H7 (cell line): ENCODE measurements at places on chromosomes 2 and 18.

DNA sequence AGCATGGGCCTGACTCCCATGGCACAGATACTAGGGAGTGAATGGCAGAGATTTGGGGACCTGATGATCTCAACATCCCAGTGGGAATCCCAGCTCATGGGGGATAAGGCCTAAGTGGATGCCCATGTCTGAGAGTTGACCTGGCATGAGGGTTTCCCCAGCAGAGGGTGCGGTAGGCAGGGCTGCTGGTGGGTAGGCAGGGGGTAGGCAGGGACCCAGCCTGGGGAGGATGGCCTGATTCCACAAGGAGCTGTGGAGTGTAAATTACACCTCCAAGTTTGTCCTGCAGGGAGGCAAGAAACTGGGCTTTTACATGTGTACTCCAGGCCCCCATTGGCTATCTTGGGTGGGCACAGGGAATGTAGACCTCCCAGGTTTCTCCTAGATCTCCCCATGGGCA is 46.9 kb downstream of the INPP5D start:
- DNase-seq = no peak

DNA sequence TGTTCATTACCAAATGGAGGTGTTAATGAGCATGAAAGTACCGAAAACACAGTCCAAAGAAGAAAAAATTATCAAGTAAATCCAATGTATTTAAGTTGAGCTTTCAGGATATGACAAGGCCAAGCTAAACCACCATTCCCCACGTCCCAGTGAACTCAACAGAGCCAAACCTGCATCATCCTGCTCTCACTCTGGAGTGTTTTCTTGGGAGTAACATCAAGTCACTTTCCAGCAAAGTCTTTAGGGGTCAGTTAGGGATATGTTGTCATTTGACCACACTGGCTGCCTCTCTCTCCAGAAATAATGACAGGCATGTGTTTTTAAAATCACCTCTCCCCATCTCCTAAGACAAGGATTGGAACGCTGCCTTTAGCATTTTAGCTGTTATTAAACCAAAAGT is 140.5 kb downstream of the SRBD1 start:
- no peak for DNase-seq

- no peak for DNase-seq
Measured at GRCh38 chr2:236626391-236627150, 56.9 kb downstream of the ACKR3 start.

DNA sequence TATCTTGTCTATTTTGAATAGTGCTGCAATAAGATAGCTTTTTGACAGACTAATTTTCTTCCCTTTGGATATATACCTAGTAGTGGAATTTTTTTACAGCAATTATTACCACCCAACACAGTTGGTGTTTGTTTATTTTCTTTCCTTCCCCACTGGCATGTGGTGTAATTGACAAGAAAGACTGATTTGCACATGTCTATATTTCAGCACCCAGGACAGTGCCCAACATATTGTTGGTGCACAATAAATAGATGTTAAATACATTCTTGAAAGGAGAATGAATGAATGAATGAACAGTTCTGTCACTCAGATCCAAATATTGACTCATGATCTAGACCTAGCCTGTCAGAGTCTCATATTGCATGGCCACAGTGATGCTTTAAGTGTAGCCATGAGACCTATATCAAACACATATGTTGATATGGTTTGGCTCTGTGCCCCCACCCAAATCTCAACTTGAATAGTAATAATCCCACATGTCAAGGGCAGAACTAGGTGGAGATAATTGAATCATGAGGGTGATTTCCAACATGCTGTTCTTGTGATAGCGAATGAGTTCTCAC is 538.2 kb downstream of the NYAP2 start:
- DNase-seq = no peak

DNA sequence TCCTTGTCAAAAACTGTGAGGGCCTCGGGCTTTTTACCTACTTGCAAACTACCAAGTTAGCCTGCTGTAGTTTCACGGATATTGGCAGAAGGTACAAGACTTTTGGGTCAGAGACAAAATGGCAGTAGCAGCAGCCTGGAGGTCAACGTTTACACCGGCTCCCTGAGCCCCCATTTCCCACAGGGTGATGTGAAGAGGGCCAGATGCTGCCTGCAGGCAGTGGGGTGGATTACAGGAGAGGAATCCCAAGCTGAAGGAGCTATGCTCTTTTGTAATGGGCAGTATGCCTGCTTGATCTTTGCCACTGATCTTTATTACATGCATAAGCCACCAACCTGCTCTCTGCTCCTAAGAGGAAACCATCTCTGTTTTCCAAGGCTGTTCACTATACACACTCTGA is 29.5 kb upstream of the SP5 start:
- DNase-seq = peak; percentile 60

- DNase-seq = no peak
Measured at GRCh38 chr2:118122594-118123281, 34.5 kb downstream of the INSIG2 start.

GRCh38 chr2:219253753-219254589 is at the start of gene TUBA4A:
TSS of gene TUBA4A (minus strand) at chr2:219253918. CDS start at chr2:219253858, 60 bp downstream.
- peak; percentile 100 for DNase-seq

GRCh38 chr2:134736167-134736880 is 17.5 kb upstream of the TMEM163 start:
- DNase-seq = no peak

GRCh38 chr2:226098861-226099745 is 699.6 kb downstream of the NYAP2 start:
- no peak for DNase-seq

DNA sequence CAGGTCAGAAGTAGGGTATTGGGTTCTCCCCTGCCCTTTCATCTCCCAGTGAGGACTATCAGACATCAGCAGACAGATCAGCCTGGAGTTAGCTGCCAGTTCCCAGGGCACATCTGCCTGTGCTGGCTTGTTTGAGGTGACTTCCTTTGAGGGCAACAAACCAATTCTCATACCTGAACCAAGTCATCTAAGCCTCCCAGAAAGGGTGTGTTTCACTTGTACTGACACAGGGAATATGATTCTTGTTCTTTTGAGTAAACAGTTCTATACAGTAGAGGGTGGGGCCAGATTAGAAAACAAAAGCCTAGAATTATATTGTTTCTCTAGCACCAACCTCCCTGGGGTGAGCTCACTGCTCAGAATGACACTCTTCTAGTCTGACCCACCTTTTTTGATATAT is 591.9 kb downstream of the SLC4A3 start:
- DNase-seq = no peak

DNA sequence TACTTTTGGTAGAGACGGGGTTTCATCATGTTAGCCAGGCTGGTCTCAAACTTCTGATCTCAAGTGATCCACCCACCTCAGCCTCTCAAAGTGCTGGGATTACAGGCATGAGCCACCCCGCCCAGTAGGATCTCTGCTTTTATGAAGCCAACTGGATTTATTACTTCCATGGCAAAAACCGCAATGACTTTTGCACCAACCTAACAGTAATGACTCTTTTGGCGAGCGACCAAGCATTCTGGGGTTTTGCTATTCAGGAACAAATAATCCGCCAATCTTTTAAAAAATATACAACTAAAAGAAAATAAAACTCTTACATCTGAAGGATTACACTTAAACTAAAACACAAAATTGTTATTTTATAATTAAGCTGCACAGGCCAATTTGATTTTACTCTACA is 260.6 kb downstream of the ZEB2 start:
- DNase-seq = no peak

DNA sequence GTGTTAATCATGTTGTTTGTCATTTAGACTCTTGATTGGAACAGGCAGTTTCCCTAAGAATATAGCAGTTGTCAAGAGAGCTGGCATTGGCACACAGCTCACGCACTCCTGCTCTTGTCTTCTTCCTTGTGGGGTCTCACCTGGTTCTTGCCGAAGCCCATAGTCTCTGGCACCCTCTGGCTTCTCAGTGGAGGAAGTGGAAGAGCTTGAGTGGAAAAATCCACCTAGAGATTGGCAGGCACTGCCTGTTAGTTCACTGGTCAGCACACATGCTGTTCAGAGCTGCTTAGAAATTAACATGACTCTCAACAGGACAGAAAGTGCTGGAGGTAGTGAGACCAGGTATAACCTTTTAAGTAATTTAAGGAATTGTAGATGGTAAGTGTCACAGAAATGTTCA is 28.3 kb downstream of the SCTR start:
- no peak for DNase-seq

DNA sequence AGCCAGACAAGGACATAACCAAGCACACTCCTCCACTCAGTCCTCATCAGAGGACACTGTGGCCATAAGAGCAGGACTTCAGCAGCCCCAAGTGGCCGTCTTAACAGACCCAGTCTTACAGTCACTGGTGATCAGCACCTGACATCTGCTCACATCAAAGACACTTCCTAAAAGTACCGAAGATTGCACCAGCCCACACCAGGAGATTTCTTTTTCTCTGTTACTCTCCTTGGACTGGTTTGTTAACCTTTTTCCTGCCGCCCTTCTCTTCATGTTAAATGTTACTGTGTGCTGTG is 44.1 kb downstream of the MRPS5 start:
- DNase-seq = no peak

- no peak for DNase-seq
Measured at GRCh38 chr18:6024745-6025248, 129.5 kb upstream of the TMEM200C start.

DNA sequence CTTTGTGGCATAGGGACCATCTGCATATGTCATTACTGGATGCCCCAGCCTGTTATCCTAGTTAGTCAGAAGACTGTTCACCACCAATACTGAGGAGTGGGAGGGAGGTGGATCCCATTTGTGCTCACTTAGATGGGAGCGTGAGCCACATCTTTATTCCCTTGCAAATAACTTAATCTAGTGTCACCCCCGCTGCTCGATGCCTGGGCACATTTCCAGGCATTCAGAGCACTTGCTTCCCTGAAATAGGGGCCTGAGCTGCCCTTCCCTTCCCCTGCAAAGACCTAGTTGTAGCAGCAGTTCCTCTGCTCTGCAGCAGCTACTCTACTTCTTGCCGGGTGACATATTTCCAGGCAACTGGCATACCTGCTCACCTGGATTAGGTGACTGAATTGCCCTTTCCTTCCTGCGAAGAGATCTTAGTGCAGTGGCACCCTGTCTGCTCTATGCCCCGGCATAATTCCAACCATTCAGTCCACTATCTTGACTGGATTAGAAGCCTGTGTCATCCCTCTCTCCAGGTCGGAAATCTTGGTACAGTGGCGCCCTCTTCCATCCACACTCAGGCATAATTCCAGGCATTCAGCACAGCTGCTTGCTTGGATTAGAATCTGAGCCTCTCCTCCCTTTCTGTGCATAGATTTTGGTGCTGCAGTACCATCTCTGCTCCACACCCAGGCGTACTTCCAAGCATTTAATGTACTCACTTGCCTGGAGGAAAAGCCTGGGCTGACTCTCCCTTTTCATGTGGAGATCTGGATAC is 1389.1 kb upstream of the TMEFF2 start:
- DNase-seq = peak; percentile 39

- no peak for DNase-seq
Measured at GRCh38 chr2:95060446-95061118, 35.1 kb downstream of the MAL start.

- DNase-seq = no peak
Measured at GRCh38 chr2:13115643-13116042, 398.9 kb downstream of the TRIB2 start.

DNA sequence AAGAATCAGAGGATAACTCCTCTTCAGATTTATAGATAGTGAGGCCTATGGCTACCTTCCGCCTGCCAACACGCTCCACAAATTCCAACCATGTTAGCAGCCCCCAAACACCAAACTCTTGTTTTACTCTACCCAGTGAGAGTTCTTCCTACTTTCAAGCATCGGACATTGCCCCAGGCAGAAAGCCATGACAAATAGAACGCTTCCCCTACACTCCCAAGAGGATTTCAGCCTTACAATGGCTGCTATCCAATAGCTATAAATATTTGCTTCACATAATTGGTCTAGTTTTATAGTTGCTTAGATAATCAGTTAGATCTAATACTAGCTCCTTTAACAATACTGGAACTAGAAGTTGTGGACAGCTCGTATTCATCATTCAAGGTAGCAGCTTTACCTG is 503.4 kb upstream of the VRK2 start:
- no peak for DNase-seq

DNA sequence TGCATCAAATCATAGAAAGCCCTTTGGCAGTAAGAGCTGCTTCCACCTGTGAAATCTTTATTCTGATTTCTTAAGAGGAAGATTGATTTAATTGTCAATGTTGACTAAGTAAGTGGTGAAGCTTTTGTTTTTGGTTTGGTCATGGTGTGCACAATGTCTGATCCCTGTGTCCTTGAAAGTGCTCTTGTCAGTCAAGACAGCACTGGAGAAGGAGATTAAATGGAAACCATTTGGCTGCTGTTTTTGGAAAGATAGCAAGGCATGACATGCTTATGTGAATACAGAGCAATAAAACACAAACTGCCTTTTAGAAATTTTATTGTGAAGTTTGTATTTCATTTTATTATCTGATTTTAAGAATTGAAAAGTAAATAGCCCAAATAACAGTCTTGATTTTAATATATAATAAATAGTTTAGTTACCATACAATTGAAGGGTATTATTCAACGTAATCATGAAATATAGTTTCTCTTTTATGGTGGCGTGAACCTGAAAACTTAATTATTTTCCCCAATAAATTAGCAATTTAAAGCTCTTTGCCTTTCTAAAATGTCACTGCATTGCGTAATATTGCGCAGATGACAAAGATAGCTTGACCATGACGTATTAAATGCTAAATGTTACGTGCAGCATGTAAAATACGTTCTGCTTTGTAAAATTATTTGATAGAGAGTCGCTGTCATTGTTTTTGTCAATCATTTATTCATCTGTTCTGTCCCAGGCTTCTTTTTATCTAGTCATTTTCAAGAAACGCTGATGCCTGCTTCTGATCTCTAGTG is 69.0 kb downstream of the GULP1 start:
- DNase-seq = no peak

DNA sequence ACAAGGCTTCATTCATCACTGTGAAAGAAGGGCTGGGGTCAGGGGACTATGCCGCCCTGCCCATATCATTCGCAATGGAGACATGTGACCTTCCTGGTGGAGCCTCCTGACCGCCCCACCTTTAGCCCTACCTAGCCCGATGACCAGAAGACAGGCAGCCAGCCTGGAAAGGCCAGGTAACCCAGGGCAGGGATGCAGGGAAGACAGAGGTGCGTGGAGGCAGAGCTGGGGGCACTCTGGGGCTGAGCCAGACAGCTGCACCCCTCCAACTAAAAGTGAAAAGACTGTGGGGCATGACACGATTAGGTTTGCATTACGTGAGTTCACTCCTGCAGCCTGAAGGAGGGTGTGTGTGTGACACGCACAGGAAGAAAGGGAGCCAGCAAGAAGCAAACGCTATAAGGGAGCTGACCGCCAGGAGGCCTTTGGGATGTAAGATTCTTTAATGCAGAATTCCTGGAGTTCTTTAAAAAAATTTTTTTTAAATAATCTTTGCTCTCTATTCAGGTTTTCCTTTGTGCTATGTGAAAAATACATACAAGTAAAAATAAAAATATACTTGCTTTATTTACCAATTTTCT is 3.7 kb upstream of the HES6 start:
- DNase-seq = peak; percentile 72

GRCh38 chr18:37534627-37535026 is 31.0 kb downstream of the CELF4 start:
- no peak for DNase-seq
